ENCODE measurements at places on chromosomes 11 and 22.
A peak's percentile ranks its signal among the peaks of the same experiment; 100 is the strongest.

GRCh38 chr11:65615950-65616574, 486 bp downstream of the PCNX3 start:
- DNase-seq, result no peak

GRCh38 chr11:26043665-26044064, 288.3 kb upstream of the ANO3 start:
- no peak for DNase-seq

DNA sequence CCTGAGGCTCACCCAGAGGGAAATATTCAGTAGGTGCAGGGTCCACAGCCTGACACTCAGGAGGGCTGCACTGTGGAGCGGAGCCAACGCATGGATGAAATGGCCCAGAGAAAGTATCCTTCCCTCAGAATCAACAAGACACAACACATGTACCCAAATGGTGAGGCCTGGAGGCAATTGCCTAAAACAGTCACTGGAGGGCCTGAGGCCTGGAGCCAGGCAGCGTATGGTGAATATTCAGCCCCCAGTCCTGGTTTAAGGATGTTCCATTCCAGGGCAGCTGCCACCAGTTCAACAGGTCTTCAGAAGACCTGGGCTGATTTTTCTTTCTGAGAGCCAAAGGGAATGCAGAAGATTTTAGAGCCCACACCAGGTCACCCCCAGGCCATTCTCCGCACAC, 264.8 kb downstream of the INSC start:
- DNase-seq, result no peak

GRCh38 chr11:76861490-76861953, 804 bp downstream of the ACER3 start:
- no peak for DNase-seq

DNA sequence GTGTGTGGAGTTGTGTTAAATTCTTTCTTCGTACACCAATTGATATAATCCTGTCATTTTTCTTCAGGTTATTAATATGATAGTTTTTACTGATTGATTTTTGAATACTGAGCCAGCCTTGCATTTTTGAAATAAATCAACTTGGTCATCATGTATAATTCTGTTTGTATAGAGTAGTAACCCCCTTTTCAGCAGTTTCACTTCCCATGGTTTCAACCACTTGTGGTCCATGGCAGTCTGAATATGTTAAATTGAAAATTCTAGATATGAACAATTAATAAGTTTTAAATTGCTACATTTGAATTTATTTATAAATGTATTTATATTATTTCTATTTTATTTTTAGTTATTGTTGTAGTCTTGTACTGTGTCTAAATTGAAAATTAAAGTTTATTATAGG, 32.6 kb downstream of the MS4A6A start:
- no peak for DNase-seq

DNA sequence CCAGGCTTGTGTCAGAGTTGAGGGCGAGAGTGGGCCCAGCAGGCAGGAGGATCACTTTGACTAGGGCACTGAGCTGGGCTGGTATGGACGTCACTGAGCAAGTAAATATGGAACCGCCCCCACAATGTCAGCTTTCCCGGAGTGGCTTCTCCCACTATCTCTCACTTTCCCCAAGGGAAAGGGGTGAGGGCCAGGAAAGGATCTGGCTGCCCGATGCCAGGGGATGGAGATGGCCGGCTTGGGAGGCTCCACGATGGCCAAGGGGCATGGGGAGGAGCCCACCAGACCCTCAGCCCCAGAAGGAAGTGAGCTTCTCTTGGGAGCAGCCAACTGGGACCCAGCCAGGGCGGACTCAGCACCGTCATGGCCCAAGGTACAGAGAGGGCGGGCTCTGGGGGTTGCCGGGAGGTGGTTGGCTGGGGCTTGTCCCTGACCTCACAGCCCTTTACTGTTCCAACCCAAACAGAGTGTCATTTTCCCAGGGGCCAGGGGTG, 8.7 kb downstream of the PRDM11 start:
- no peak for DNase-seq

DNA sequence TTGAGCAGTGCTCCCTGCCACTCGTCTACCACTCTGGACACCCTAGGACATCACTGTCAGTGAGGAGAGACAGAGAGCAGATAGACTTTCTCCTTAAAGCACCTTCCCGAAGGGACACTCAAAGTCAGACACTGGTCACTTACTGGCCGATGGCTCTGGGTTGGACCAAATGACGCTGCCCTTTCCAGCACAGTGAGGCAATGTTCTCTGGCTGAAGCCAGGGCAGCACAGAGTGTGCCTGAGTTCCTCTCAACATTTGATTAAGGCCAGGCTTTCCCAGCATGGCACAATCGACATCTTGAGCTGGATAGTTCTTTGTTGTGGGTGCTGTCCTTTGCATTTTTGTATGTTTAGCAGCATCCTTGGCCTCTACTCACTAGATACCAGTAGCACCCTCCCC, 206.2 kb downstream of the CSNK2A3 start:
- DNase-seq, result no peak

DNA sequence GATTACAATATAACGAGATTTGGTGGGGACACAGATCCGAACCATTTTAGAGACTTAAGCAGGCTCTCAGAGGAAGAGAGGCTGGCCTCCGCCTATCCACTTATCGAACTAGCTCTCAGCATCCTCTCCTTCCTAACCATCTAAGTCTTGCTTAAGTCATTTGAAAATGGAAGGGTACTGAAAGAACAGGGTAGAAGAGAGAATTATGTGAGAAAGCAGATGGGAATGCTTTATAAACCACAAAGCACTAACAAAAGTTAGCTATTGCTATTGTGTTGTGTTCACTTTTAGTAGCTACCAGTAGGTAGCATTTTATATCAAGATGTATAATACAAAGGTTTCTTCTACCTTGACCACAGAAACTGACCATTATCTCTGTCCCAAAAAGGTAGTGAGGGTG, 153.4 kb upstream of the CADM1 start:
- no peak for DNase-seq

GRCh38 chr22:36010090-36010489, 18.5 kb downstream of the RBFOX2 start:
- no peak for DNase-seq

DNA sequence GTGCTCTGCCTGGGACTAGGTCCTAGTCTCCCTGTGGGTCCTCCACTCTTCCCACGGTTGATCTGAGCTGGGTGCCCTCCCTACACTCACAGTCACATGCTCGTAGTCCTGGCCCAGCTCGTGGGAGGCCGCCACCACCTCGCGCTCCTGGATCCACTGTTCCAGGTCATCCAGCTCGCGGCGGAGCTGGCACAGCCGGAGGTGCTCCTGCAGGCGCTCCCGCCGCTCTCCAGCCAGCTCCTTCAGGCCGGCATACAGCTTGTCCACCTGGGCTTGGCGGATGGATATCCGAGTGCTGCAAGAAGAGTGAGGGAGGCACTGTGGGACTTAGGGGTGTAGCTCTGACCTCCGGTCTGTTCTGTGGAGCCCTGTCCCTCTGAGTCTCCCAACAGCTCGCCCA, 14.8 kb upstream of the RBM4B start:
- DNase-seq, result no peak

- peak; percentile 22 for DNase-seq
These were observed 29.0 kb downstream of the DDX10 start for GRCh38 chr11:108693852-108694251.

DNA sequence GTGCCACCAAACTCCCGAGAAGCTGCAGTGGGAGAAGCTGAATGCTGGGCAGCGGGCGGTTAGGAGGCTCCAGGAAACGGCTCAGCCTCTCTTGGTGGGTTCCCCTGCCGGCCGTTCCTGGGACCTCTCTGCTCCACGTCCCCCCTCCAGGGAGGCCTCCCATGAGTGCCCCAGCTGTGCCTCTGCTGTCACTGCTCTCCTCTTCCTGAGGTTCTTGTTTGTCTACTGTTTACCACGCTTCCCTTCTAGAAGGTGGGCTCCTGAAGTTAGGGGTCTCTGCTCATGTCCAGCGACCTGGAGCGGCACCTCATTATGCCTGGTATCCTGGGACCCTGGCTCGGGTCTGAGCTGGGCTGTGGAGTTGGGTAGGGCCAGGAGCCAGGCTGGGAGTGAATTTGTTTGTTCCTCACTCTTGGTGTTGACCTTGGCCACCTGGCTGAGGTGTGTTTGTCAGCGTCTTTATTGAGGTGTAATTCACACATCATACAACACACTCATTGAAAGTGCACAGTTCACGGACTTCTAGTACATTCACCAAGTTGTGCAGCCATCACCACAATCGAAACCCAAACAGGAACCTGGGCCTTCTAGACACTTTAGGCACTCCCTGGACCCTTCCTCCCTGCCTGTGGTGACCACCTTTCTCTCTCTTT, 37.8 kb upstream of the GRAMD4 start:
- DNase-seq, result no peak

- no peak for DNase-seq
These were observed 79.1 kb upstream of the LINC01488 start for GRCh38 chr11:69402251-69402887.

- no peak for DNase-seq
These were observed 145.4 kb downstream of the CACNA1I start for GRCh38 chr22:39715778-39716495.

GRCh38 chr22:36215981-36216380, 14.4 kb upstream of the APOL4 start:
- no peak for DNase-seq

DNA sequence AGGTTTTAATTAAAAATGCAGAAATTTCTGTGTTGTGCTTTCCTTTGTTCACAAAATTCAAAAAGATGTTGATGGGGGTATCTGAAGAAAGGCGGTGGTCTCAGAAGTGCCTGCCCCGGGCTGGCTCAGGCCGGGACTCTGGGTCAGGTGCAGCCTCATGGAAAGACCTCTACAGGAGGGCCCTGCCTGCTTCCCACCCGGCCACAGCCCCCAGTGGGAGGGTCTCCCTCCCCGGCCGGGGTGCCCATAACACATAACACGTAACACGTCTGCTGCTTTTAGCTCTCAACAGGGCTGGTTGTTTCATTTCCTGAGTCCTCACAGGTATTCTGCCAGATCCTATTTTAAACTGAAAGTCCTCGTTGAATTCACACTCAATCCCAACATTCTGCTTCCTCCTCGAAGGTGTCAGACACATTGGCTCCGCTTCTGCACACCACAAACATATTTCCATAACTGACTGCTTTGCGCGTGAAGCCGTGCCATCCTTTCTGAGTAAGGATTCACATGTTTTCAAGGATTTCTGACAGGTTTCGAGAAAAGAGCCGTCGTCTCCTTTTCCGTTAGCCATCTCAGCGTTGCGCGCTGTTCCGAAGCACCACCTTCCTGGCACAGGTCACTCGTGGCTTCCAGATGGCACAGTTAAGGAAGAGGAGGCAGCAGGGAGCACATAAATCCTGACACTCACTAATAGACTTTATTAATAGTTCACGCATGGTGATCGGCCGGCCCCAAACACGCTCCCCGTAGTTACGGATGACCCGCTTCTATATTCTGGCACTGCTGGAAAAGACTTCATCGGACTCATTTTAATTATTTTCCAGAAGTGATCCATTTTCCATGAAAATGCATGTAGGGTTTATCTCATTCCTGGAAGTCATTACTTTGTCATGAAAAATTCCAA, 569.3 kb downstream of the BRD1 start:
- no peak for DNase-seq

DNA sequence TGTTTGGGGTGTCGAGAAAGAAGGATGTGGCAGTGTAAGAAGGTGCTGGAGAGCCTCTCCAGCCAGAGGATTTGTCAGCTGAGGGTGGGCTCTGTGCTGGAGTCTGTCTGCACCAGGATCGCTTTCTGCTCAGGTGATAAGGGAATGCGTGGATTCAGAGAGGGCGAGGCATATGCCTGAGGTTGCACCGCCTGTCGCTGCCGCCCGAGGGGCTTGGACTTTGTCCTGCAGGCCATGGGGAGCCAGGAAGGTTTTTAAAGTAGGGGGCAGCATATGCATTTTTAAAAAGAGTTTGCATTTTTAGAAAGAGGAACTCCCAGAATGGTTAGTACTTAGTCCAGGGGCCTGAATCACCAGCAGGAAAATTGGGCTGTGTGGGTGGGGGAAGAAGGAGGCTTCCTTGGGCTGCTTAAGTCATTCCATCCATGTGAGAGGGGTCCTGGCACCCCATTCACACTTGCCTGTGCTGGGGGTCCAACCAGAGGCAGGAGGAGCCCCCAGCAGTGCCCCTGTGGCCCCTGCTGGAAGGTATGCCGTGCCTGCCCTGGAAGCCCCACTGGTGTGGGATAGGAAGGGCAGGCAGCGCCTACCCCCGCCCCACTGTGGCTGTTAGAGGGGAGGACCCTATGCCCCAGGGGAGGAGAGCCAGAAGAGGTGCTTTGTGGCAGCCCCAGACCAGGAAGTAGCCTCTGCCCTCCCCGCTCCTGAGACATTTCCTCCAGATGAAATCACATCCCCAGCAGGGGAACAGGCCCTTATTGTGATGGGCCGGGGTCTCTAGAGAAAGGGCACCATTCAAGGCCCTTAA, 35.8 kb upstream of the MYRF start:
- DNase-seq, result no peak

DNA sequence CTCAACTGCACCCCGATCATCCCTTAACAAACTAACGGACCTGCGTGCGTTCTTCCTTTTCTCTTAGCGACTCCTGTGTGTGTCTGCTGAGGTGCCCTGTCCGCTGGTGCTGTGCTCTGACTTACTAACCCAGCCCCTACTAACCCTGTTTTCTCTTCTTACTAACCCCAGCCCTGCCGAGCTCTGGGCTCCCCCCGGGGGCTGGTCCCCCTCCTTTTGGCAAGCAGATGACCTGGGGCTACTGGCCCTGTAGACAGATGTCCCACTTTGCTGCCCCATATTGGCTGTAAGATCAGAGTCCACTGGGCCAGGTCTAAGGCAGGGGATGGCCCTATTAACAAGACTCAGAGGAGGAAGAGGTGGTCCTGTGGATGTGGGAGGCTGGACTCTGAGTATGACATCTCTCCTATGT, 14.7 kb downstream of the MIAT start:
- DNase-seq, result no peak

- no peak for DNase-seq
These were observed 41.9 kb upstream of the WNT11 start for GRCh38 chr11:76248210-76248609.

Data from fibroblast of the conjunctiva (primary cell).